T47D (cell line): ENCODE measurements at places on chromosomes 3 and 15.

DNA sequence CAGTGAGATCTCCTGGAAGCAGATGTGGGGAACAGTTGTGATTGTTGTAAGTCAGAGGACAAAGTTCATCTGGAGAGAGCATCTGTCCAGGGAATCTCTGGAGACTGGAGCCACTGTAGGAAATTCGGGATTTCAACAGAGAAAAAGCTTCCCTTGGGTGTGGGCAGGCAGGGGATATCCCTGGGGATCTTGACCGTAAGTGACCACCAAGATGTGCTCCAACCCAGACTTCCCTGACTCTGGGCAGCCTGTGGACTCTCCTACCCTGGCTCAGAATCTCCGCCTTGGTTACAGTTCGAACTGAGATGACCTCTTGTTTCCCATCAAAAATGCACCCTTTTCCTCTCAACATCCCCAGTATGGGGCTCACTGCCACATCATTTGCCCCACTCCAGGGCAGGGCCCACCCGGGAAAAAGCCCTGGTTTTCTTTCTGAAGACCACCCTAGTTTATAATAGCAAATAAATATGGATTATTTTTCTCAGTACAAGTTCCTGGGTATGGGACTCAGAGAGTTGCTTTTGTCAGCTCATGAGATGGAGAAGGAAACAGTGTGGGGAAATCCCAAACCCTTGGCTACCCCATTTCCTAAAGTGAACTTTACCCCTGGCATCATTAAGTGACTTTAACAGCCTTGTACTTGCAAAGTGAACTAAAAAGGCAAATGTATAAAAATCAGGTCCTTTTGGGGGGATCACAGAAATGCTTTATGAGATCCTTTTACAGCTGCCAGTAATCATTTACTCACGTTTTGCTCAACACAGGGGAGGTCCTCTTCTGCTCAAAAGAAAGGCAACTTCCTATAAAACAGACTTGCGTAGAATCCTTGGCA, 89.9 kb downstream of the CCNL1 start:
- DNase-seq = no peak

GRCh38 chr3:93867425-93867824, 106.3 kb downstream of the PROS1 start:
- no peak for DNase-seq

DNA sequence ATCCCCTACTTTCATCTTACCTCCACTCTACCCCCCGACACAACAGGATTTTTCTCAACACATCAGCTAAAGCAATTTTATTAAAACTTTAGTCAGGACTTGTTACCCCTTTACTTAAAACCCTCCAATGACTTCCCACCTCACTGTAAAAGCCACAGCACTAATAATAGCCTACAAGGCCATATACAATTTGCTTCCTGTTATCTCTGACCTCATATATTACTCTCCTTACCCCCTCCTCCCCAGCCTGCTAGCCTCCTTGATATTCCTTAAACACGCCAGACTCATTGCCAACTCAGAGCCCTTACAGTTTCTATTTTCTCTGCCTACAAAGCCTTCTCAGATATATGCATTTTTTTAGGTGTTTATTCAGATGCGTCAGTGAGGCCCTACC, 54.4 kb downstream of the DCUN1D1 start:
- DNase-seq = no peak

GRCh38 chr3:57100046-57100695, 39.7 kb downstream of the SPATA12 start:
- peak; percentile 73 for DNase-seq

GRCh38 chr15:56891852-56892440, 26.5 kb upstream of the TCF12 start:
- DNase-seq = no peak

- peak; percentile 26 for DNase-seq
These were observed 24.9 kb upstream of the GATM start for GRCh38 chr15:45402955-45403877.

GRCh38 chr3:194121891-194122631, 13.9 kb upstream of the HES1 start:
- peak; percentile 36 for DNase-seq

DNA sequence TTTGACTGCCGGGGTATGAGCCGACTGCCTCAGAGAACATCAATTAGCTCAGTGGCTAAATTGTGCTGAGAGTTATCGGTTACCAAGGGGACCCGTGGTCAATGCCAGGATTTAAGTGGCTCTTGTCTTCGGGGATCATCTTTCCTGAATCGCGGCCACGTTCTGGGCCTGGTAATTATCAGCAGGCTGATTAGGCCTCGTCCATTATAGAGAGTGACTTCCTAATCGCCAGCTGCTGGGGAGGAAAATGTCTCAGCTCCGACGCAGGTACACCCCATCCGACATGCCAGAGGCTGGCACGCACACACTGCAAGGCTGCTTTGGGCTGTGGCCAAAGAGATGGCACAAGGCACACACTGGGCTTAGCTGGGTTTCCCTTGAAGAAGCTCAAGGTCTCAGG, 10.6 kb downstream of the TRH start:
- DNase-seq = no peak

DNA sequence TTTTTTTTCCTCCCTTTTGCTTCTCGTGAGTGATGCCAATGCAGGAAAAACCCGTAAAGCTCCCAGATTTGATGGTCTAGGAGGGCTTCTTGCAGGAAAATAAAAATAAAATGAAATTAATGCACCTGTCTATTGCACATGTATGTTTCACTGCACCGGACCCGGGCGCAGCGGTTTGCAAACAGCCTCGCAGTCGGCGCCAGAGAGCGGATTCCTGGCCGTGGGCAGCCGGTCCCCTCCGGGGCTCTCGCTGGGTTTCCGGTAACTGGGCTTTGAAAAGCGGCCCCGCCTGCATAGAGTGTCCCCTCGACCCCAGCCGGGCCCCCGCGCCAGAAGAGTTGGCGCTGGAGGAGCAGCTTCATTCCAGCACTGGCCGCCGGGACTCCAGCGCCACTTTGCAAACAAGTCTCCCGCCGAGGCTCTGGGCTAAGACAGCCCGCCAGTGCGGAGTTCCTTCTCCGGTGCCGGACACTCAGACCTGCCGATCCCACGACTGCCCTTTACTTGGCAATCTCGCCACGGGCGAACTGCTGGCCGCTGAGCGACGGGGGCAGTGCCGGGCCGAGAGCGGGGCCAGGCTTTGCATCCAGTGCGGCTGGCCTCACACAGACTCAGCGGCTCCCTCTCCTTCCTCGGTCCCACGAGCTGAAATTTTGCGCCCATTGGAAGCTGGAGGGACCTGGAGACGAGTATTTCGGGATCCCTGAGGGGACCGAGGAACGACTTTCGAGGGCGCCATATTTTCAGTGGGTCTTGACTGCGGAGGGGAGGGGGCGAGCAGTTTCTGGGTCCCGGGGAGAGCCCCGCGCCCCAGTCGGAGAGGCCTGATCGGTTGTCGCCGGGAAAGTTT, 225.9 kb upstream of the C2CD4B start:
- DNase-seq = peak; percentile 36

GRCh38 chr15:67542420-67543347, at the start of gene MAP2K5:
MAP2K5 (plus strand) TSS chr15:67542703; CDS start chr15:67543336, 633 bp downstream.
- DNase-seq = peak; percentile 84

GRCh38 chr3:127336101-127336500, 48.3 kb upstream of the PRR20G start:
- DNase-seq = no peak

DNA sequence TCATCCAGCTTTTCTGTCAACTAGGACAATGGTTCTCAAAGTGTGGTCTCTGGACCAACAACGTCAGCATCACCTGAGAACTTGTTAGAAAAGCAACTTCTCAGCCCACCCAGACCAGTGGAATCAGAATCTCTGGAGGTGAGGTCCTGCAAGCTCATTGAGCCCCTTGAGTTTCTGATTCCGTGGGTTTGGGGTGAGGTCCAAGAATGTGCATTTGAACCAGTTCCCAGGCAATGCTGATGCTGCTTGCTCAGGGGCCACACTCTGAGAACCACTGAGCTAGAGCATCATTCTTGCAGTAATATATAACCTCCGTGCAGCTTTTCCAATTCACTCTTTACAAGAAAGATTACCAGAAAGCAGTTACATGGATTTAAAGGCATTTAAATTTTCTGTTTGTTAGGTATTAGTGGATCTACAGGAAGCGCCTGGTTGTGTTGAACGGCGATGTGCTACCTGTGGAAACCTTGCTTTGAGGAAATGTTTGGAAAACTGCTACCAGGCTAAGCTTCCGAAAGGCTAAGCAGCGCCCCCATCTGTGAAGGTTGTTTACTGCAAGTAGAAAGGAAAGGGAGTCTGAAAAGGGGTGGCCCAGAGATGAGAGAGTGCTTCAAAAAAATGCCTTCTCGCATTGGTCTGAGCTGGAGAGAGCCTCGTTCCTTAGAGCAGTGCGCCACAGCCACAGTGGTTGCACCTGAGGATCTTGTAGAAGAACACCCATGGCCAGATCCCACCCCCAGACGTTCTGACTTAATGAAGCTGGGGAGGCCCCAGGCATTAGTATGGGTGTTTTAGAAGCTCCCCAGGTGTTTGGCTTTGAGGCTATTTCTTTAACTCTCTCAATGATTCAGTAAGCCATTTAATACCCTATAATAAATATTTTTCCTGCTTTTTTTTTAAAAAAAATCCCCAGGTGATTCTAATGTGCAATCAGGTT, 50.0 kb downstream of the RLBP1 start:
- peak; percentile 24 for DNase-seq
